Activated CD4-positive, alpha-beta T cell treated with anti-CD3 and anti-CD28 coated beads, Interleukin-10, Interleukin-2, amounts not matched to agents 100 ng/mL and 50 ng/mL, durations not matched to agents 16 hours and 8 hours (primary cell): ENCODE measurements at places on chromosomes 1 and 21.
A peak's percentile ranks its signal among the peaks of the same experiment; 100 is the strongest.

GRCh38 chr1:77652268-77652667 lies 30.2 kb downstream of the ZZZ3 start:
- no peak for DNase-seq

GRCh38 chr1:156002188-156002911 lies 18.4 kb downstream of the SSR2 start:
- DNase-seq, result no peak

GRCh38 chr1:243933495-243933894 lies 83.5 kb upstream of the AKT3 start:
- DNase-seq, result no peak

GRCh38 chr1:193013005-193013404 lies 46.2 kb downstream of the UCHL5 start:
- DNase-seq, result no peak

GRCh38 chr1:201163707-201164106 lies 9.4 kb upstream of the TMEM9 start:
- no peak for DNase-seq

- DNase-seq, result no peak
Measured at GRCh38 chr1:205068457-205069040, 15.7 kb downstream of the TMEM81 start.

GRCh38 chr1:159686599-159687299 lies 27.6 kb downstream of the CRP start:
- DNase-seq, result no peak

DNA sequence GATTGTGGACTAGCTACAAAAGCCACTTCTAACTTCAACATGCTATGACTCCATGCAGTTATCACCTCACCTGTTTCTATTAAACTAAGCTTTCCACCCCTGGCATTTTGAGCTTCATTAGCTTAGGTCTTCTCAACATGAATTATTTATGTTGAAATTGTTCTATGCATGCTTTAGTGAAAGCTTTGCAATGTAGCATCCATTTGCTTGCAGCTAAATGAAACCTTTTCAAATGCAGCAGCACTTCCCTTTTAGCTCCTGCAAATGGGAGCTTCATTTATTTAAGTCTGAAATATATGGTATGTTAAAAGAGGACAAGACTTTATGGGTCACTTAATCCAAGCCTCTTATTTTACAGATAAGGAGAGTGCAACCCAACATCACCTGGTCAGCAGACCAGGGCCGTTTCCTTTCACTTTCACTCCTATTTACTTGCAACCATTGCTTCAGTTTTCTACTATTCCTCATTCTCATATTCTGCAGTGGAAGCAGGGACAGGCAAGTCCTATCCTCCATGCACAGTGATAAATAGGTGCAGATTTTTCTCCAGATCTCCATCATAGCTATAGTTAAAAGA lies 56.4 kb upstream of the SAMSN1 start:
- no peak for DNase-seq

DNA sequence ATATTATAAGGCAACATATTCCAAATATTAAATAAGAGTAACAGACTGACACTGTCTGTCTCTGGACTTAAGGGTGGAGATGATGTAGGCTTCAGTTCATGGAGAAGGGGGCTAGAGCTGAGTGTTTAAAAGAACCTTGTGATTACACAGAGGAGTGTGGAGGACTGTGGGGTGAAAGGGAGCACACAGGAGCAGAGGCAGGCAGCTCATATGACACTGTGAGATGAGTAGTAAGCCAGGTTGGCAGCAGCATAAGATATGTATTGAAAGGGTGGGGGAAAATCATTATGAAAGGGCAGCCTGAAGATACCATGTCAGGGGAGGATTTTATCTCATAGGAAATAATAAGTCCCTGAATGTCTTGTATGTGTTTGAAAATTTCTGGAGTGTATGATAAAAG lies 104.5 kb downstream of the AK5 start:
- no peak for DNase-seq

DNA sequence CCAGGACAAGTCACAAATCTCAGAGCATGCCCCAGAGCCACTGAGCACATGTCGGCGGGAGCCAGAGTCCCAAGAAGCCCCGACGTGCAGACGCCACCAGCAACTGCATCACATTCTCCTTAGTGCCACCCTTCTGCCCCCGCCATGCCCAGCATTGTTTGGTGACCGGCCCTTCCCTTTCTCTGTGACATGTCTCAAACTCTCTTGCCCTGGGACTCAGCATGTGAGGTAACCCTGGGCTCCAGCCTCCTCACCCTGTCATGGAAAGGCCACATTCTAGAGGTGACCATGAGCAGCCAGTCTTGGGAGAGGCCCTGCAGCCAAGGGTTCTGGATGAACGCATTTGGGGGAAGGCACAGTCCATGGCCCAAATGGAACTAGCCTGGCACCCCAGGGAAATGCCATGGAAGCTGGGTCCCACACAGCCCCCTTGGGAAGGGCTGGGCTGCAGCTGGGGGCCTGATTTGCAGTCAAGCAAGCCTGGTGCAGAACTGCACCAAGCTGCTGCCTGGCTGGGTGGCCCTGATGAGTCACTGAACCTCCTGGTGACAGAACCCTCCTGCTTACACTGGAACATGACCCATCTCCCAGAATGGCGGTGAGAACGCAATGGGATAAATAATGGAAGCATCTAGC lies 94.4 kb downstream of the ITPKB start:
- no peak for DNase-seq

GRCh38 chr1:27402349-27402754 lies 9.9 kb downstream of the GPR3 start:
- DNase-seq, result no peak

DNA sequence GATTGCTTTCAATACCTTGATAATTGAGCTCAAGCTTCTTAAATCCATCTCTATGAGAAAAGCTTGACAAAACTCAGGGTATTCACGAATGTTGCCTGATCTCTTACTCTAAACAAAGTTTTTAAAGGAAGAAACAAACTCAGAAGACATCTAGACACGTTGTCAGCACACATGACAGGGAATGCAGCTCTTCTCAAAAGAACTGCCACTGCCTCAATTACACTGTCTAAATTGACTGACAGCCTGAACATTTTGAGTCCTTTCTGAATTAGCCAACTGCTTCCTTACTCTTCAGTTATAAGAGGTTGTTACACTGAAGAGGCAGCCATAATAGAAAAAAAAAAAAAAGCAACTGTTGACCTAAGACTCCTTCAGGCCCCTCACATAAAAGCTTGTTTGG lies 1646.7 kb upstream of the B3GALT2 start:
- no peak for DNase-seq

DNA sequence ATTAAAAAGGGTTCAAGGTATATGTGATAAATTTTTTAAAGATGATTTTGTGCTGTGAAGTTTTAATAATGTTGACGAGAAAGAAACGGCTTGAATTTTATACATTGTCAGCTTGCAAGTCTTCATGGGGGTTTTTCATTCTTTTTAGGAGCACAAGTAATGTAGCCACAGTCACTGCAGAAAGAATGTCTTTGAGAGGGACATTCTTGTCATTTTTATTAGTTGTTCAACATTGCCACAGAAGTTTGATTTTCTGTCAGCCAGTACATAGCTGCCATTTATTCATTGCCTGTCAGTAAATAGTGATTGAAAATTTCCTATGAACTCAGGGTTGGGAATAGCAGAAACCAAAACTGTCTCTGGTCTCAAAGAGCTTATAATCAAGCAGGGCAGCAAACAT lies 156.3 kb downstream of the DHRS3 start:
- DNase-seq, result no peak

DNA sequence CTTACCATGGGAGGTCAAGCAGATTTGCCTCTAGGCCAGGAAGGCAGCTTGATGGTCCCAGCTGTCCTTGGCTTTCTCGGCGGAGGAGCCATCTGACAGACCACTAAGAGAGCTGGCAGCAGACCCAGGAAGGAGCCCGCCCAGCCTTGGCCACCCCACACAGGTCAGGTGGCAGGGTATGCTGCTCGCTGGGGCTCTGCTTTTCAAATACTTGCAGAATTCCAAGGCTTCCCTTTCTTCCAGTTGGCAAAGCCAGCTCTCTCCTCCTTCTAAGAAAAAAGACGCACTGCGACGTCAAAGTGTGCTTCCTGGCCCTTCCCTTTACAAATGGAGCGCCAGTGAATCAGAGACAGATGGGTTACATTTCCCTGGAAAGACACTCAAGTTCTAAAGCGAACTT lies 229.4 kb downstream of the CACNA1E start:
- DNase-seq, result no peak

DNA sequence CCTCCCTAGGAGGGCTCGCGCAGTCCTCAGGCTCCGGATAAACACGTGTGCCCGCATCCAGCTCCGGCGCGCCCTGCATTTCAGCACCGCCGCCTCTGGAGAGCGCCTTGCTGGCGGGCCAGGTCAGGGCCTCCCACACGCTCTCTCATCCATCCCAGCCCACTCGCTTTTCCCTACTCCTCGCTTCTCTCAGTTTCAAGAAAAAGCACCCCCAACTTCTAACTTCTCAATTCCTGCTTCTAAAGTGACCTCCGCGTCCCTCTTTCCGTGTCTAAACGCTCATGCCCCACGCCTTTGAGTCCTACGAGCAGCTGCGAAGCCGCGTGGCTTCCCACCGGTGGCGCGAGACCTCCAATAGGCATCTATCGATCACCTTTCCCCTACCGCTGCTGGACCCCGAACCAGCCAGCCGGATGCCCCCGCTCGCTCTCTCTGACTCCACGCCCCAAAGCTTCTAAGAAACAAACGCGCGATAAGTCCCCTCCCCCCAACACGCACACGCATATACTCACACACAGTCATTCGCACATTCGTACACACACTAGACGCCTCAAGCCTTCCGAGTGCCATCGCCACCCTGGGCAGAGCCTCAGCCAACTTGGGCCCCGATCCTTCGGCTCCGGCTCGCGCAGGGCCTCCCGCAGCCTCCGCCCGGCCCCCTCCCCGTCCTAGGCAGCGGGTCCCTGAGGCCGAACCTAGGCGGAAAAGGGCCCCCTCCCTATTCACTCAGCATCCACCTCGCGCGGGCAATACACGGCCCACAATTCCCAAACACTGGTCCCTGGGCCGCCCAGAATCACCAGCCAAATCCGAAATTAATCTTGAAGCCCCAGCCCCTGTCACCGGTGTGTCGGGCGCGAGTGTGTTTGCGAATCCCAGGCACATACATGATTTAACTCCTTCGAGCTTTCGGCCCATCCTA lies 1.1 kb downstream of the NMNAT2 start:
- peak; percentile 34 for DNase-seq

DNA sequence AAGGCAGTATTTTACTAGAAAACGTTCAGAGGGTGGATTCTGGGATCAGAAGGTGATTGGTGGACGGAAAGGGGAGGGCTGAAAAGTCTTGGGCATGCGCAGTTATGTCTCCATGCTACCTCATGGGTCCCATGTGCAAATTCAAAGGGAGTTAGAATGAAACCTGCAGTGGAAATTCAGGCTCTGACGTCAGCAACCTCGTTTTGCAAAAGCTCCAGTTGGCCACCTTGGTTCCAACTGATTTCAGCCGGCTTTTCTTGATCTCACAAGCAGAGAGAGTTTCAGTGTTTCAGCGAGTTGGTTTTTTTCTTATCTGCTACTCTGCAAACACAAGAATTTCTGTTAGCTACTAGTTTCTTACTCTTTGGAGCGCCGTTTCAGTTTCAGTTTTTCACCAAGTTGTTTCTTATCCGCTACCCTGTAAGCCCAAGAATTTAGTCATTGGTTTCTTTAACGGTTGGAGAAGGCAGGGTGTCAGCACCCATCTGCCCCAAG lies 69.8 kb upstream of the PGBD5 start:
- DNase-seq, result peak; percentile 58

DNA sequence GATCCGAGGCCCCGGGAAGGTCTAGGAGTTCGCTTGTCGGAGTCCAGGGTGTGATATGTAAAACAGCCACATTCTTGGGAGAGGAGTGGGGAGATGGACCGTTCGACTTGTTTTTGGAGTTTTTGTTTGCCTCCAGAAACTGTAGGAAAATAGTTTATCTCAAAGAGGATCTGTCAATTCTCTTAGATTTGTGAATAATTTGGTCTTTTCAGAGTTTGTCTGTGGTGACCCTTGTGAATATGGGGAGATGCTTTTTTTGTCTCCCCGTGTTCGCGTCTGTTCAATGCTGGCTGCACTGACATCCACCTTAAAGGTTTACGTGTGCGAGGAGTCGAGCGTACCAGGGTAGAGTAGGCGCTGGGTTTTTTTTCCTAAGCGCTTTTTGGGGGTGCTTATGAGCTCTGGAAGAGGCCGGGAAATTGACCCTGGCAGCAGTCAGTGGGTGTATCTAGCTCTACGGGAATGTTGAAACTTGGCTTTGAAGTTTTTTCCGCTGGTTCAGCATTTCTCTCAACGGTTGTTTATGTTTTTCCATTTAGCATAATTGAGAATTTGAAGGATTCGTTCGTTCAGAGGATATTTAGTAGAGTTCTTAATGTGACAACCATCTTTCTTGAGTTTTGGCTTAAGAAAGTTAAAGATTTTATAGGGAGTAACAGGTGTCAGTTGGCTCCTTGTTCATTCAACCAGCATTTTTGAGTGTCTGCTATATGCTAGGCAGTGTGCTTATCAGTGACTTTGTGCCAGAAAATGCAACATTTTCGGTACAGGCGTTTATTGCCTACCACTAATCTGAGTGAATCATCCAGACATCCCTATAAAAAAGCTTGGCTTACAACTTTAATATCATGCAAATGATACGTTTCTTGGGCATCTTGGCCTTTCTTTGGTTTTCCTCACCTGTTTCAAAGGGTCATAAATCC lies 1.2 kb downstream of the SZRD1 start:
- no peak for DNase-seq

GRCh38 chr1:22089787-22090186 lies 37.3 kb downstream of the CDC42 start:
- peak; percentile 37 for DNase-seq

GRCh38 chr1:211606914-211607753 lies 28.2 kb upstream of the SLC30A1 start:
- peak; percentile 26 for DNase-seq

- DNase-seq, result no peak
Measured at GRCh38 chr1:10295481-10296085, 85.2 kb downstream of the KIF1B start.

DNA sequence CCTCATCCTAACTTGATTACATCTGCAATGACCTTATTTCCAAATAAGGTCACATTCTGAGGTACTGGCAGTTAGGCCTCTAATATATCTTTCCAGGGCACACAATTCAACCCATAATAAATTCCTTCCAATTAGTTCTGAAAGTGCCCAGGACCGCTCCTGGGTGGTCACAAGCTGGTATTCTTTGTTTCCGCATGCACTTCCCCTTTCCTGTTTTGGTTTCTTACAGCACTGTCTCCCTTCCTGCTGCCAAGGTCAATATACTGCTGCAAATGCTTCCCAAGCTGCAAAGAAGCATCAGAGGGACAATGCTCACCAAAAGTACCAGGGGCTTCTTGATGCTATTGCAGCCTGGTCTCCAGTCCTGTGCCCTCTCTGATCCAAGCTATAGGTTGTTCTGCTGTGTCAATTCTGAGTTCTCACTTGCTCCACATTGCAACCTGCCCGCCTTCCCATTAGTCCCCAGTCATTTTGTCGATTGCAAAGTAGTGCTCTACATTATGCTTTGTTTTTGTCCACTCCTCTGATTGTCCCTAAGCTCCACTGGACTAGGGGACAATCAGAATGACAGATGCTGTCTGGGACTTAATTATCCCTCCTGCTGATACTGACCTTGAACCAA lies 13.9 kb upstream of the XPR1 start:
- no peak for DNase-seq

- DNase-seq, result no peak
Measured at GRCh38 chr1:167824163-167824794, 89.7 kb downstream of the ADCY10 start.
